Brain microvascular endothelial cell (primary cell): ENCODE measurements at places on chromosomes 7 and 10.

DNA sequence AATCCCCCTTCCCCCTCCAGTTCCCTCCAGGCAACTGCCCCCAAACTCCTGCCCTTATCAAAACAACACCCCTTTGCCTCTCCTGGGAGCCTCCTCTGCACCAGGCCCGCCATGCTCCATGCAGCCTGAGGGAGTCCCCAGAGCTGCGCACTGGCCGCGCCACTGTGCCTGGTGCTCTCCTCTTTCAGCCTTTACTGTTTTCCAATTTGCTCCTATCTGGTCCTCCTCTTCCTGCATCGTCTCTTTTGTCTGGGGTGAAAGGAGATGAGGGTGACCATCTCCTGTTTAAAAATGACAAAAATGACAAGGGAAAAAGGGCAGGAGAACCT, 165.8 kb upstream of the ADCY1 start:
- DNase-seq = no peak

- DNase-seq = no peak
Observed at GRCh38 chr7:150780292-150780691, 19.9 kb downstream of the TMEM176B start.

GRCh38 chr10:15672469-15672868, 47.3 kb downstream of the ITGA8 start:
- DNase-seq = no peak

- peak; percentile 69 for DNase-seq
Observed at GRCh38 chr7:143485500-143485899, 7.8 kb downstream of the TAS2R41 start.

- no peak for DNase-seq
Observed at GRCh38 chr7:43938892-43939482, 12.8 kb downstream of the UBE2D4 start.

GRCh38 chr7:158034571-158034970, 553.1 kb downstream of the PTPRN2 start:
- DNase-seq = no peak

- DNase-seq = peak; percentile 29
Observed at GRCh38 chr7:15686295-15686956, at the start of gene MEOX2. Gene MEOX2, minus strand, starts transcription at chr7:15686683. Its CDS starts 281 bp downstream, at chr7:15686402.

DNA sequence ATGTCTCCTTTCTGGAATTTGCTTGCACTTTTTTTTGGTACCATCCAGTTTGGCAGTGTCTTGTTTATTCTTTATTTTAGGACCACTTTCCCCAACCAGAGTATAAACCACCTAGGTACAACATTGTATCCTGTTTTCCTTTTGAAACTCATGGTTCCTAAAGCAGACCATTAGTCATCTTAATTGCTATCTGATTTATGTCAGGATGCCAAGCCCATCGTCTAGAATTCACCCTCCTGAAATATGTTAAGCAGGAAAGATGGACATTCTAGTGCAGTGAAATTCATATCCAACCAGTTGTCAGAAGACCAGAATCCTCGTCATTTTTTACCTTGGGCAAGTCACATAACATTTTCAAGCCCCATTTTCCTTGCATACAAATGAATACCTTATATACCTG, 223.6 kb upstream of the KMT2E start:
- DNase-seq = peak; percentile 23

- no peak for DNase-seq
Observed at GRCh38 chr10:126849646-126850045, 55.6 kb upstream of the DOCK1 start.

- no peak for DNase-seq
Observed at GRCh38 chr7:105705427-105705826, 124.1 kb upstream of the EFCAB10 start.
